ENCODE measurements at places on chromosomes 2 and 18.

DNA sequence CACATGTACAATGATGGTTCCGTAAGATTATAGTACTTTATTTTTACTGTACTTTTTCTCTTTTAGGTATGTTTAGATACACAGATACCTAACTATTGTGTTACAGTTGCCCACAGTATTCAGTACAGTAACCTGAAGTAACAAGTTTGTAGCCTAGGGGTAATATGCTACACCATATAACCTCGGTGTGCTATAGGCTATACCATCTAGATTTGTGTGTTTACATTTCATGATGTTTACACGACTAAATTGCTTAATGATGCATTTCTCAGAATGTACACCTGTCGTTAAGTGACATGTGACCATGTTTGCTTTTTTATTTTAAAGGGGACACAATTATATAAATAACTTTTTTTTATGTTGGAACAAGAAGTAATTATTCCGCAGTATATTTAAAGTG is 34.5 kb downstream of the PIK3C3 start:
- no peak for DNase-seq

- no peak for DNase-seq
These were observed 13.9 kb upstream of the THSD7B start for GRCh38 chr2:136751406-136751805.

DNA sequence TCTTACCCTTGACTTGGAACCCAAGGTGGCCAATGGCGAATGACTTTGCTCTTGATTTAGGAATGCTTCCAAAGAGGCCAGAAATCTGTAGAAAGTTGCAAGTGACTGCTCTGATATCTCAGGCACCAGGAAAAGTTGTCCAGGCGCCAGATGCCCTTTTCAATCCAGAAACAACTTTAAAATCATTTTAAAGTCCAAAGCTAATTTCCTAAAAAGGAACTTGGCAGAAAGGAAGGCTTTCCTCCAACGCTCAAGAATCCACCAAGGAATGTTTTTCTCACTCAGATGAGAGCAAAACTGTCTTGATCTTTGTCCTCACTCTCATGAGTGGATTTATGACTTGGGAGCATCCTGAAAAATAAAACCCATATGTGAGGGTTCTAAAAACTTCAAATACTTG is 5.3 kb downstream of the NGEF start:
- no peak for DNase-seq

GRCh38 chr18:61239051-61239450 is 94.2 kb upstream of the CDH20 start:
- DNase-seq, result no peak

GRCh38 chr2:113257516-113258264 is 21.0 kb downstream of the PAX8 start:
- DNase-seq, result no peak

- DNase-seq, result no peak
These were observed 99.9 kb downstream of the NFATC1 start for GRCh38 chr18:79495591-79496071.

DNA sequence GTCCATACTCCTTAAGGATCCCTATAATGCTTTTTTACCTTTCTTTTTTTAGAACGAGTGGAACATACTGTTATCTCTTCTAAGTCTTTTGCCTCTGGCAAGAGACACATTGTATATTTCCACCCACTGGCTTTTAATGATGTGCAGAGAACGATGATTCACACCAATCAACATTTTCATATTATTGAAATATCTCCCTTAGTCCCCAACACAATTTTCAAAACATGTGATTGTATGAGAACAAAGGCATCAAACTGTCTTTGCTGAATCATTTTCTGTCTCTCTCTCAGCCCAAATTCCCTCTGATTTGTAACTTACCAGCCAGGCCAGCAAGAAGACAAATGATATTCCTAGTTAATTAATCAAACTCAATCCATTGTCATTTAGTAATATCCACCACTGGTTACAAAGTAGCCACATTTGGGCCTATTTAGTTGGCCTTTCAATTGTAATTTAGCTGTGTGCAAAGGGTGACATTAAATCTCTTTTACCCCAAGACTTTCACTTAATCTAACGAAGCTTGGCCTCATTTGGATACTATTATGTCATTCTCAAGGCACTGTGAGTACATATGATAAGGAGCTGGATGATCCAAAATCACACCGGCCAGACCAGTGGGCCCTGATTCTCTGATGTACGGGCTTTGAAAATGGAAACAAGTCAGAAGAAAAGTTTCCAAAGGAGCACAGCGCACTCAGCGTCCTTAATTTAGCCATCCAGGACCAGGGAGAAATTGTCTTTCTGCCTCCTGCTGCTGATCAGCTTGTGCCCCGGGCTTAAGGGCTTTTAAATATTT is 185.1 kb downstream of the SCG2 start:
- DNase-seq, result no peak

- no peak for DNase-seq
These were observed 16.0 kb downstream of the NEB start for GRCh38 chr2:151718247-151718646.

DNA sequence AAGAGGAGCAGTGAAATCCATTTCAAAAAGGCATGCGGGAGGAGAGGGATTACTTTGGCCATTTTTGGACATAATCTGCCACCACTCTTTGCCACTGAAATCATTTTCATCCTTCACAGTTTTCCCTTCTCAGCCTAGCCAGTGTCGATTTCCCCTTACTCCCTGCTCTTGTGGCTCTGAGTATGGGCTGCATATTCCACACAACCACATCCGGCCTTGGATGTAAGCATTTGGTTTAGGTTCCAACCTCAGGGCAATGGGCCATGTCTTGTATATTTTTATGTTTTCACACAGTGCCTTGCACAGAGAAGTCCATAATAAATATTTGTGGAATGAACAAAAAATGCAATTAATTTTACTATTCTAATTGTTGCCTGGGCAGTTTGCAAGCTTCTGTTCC is 7.7 kb upstream of the SERPINE2 start:
- DNase-seq, result no peak

GRCh38 chr18:54360406-54360805 is 2.7 kb downstream of the C18orf54 start:
- no peak for DNase-seq

DNA sequence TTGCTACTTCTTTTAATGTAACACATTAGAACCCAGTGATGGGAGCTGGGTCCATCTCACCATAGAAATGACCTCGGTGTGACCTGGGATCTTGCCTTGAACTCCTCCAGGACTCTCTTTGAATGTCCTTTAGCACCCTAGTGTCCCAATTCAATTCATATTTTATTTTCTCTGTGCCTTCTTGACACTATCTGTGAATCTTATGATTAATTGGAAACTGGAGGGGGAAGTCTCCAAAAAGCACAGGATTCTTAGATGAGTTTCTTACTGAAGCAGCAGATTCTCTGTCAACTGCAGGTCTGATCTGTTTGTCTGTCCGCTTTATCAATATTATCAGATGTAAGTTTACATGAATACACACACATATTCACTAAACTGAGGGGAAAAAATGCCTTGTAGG is 470 bp downstream of the DHRS9 start:
- DNase-seq, result no peak

DNA sequence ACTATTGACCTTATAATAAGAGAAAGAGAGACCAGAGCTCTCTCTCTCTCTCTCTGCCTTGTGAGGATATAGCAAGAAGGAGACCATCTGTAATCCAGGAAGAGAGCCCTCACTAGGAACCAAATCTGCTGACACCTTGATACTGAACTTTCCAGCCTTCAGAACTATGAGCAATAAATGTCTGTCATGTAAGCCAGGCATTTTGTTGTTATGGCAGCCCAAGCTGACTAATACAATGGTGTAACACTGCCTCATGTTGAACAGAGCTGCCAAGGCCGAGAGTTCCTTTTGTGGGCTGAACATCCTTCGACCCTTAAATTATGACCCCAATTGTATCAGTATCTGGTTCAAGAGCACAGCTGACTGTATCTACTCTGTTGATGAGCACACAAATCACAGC is 108.0 kb downstream of the LRRC30 start:
- no peak for DNase-seq

- no peak for DNase-seq
These were observed 107.2 kb downstream of the COL6A3 start for GRCh38 chr2:237306787-237307170.

DNA sequence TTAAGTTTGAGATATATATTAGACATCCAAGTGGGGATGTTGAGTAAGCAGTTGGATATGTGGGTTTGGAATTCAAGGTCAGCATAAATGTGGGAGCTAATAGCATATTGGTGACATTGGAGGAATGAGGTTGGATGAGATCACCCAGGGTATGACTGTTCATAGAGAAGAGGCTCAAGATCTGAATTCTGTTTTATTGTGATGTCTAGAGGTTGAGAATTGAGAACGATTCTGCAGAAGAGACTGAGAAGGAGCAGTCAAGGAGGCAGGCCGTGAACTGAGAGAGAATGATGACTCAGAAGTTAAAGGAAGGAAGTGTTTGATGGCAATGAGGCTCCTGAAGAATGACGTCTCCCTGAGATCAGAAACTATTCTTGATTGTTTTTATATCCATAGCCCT is 5.9 kb downstream of the SERPINB11 start:
- DNase-seq, result no peak

Data from activated T-cell treated with anti-CD3 and anti-CD28 coated beads for 1 hour (primary cell).